ENCODE measurements at places on chromosomes 3 and 15. TPM values are rescaled to one million over a fixed set of nuclear protein-coding genes. Genes with fewer than 3 reads are reported as not detected.

- peak; percentile 18 for DNase-seq
Observed at GRCh38 chr3:97827741-97828471, 6.1 kb downstream of the CRYBG3 start.

DNA sequence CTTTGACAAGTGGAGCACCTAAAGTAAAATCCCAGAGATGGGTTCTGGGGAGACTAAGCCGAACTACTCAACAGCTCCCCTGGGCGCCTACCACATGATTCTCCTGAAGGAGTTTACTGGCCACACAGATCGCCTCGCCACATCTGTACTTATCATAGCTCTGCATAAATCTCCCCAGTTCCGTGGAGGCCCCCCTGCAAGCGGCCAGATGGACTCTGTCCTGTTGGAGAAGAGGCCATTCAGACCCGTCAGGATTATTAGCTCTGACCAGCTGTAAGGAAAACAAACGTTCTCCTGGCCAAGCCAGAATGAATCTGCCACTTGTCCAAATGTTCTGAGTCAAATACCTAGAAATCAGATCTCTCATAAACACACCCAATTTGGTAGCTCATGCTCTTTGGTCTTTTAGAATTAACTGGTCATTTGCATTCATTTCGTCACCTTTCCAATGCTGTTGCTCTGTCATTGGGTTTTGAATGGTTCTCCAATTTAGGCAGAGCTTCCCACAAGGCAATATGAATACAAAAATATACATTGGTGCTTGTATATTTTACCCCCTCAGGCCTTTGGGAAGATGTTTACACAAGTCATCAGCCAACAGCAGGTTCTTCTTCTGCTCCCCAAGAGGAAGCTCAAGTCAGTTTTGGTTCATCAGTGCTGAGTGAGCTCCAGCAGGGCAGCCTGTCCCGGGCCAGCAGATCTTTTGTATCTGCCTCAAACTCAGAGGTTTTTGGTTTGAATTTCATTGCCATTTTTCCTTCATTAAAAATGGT lies 124.5 kb downstream of the THSD4 start:
- no peak for DNase-seq

Gene LRRC58
- polyA plus RNA-seq = 14.5 TPM

Gene PATL2
- polyA plus RNA-seq = 0.97 TPM

DNA sequence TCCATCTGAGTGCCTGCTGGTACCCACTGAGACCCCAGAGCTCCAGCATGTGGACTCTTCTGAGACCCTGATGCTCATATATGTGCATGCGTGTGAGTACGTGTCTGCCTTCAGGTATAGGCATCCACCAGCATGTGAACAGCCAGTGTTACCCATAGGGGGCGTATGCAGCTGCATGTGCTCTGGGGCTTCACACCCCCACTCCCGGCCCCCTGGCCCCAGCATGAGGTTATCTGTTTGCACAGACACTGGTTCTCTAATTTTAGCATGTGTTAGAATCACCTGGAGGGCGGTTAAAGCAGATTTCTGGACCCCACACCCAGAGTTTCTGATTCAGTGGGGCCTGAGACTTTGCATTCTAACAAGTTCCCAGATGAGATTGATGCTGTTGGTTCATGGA lies 824 bp upstream of the CILP start:
- DNase-seq = no peak

DNA sequence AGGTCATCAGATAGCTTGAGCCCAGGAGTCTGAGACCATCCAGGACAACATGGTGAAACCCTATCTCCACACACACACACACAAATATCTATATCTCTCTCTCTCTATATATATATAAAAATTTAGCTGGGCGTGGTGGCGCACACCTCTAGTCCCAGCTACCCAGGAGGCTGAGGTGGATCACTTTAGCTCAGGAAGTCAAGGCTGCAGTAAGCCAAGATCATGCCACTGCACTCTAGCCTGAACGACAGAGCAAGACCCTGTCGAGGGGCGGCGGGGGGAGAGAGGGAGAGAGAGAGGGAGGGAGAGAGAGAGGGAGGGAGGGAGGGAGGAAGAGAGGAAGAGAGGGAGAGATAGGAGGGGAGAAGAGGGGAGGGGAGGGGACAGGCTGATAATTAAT lies 28.0 kb downstream of the PLA2G4F start:
- DNase-seq = no peak

Gene ACAN
- polyA plus RNA-seq = 19.9 TPM

GRCh38 chr3:57816471-57817095 lies 60.5 kb downstream of the SLMAP start:
- DNase-seq = no peak

Gene KLHL6
- polyA plus RNA-seq = 1.9 TPM

Gene ZNF106
- 175 TPM for polyA plus RNA-seq

GRCh38 chr3:66593978-66594377 lies 93.2 kb upstream of the LRIG1 start:
- no peak for DNase-seq

DNA sequence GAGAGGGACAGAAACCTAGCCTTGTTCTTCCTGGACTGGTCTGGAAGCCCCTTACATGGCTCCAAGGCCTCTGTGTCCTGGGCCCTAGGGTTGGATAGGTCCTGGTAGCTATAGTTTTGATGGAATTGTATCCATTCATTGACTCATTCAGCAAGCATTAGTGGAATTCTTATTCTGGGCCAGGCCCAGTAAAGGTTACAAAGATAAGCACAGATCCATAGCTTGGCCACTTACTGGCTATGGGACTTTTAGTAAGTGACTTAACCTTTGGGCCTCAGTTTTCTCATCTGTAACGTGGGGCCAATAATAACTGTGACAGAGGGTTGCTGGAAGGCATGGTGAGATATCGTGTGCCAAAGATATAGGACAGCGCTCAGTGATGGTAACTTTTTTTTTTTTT lies 13.6 kb upstream of the DAG1 start:
- DNase-seq = no peak

- DNase-seq = no peak
Observed at GRCh38 chr3:6251612-6252400, 609.1 kb upstream of the GRM7 start.

- DNase-seq = peak; percentile 58
Observed at GRCh38 chr3:155890671-155891190, 20.3 kb downstream of the GMPS start.

Gene EEF1AKMT4
- 1.6 TPM for polyA plus RNA-seq

Gene GLCE
- 39.2 TPM for polyA plus RNA-seq

Gene PAQR5
- polyA plus RNA-seq = 0.33 TPM

GRCh38 chr3:46094506-46094905 lies 67.2 kb upstream of the XCR1 start:
- no peak for DNase-seq

DNA sequence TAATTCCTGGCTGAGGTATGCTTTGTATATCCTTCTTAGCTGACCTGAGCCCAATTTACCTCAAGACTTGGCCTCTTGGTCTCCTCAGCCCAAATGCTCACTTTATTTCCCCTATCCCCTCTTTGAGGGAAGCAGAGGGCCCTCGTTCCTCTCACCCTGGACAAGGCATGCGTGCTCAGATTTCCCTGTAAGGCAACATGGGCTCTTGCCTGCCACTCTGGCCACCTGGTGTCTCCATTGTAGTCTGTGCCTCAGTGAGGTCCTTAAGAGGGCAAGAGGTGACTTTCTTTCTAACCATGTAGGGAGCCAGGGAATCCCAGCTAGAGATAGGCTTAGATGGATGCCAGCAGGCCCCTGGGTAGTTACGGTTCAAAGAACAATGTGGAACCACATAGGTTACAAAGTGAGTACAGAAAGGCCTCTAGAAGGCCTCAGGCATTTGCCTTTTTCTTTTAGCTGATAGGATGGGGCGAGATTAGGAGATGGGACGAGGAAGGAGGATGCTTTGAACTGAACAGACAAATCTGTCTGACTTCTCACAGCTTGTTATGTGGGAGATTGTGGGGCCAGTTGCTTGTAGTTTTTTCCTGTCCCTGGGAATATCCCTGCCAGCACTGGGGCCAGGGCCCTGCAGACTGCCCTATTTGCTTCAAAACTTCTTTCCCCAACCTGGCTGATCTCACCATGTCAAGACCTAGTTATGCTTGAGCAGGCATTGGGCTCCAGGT lies 1.1 kb upstream of the INTS14 start:
- peak; percentile 17 for DNase-seq

Gene CTDSPL
- polyA plus RNA-seq = 41.8 TPM

- peak; percentile 90 for DNase-seq
Observed at GRCh38 chr3:18424729-18425640, at the start of gene SATB1. SATB1 (minus strand) TSS chr3:18425339; CDS start chr3:18420967, 4,372 bp downstream.

DNA sequence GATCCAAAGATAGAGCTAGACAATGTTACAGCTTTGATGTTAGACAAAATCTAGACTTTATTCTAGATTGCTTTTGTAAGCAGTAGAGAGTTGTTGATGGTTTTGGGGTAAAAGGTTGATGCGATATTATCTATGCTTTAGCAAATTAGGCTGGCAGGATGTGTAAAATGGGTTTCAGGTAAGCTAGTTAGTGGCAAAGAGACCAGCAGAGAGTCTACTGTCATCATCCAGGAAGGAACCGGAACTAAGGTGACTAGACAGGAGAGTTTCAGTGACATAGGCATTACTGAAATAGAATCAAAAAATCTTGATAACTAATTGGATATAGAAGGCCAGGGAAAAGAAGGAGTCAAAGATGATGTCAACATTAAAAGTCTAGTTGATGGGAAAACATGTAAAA lies 11.1 kb downstream of the OR5K2 start:
- no peak for DNase-seq

Gene IMPG2
- 1.4 TPM for polyA plus RNA-seq

- no peak for DNase-seq
Observed at GRCh38 chr3:192122832-192123594, 604.3 kb downstream of the FGF12 start.

Gene CPA3
- polyA plus RNA-seq = 1.2 TPM

GRCh38 chr3:48135552-48136495 lies 52.4 kb downstream of the CDC25A start:
- no peak for DNase-seq

- DNase-seq = no peak
Observed at GRCh38 chr3:18998069-18998468, 150.2 kb upstream of the KCNH8 start.

GRCh38 chr3:45171283-45171682 lies 25.1 kb upstream of the CDCP1 start:
- no peak for DNase-seq

Data from muscle of leg (tissue), 16 donors.